ENCODE measurements at places on chromosomes 7 and 10.

DNA sequence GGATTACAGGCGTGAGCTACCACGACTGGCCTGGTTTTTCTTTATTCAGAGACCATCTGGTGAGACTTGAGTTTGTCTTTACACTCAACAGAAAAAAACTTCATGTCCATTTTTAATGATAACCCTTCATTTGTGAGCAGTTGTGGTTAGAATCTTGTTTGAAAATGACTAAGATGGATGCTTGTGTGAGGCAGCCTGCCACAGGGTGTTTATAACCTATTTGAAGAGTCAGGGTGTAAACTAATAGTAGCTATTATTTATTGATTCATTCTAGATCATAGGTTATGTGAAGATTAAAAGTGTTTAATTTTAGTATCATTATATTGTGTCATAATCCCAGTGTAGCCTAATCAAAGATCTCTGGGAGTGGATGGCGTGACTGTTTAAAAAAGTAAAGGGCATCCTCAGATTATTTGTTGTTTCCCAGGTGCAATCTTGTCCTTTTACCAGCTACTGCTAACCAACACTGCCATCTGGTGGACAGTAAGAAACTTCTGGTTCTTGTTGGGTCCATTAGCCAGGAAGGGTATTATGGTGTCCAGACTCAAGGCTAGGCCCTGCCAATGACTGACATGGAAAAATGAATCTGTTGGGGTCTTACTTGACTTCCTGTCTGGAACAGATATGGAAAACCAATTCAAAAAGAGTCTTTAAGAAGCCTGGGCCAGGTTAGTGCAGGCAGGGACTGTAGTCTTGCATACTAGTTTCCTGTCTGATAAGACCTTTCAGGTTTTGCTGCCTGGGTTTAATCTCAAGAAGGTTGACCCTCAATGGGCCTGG, 24.9 kb downstream of the NRBF2 start:
- no peaks in the 10 kb centered on the region for H3K4me1 ChIP-seq
- no peak overlapping the region for H3K27ac ChIP-seq
- DNase-seq, result no peak
- no peak overlapping the region for H3K4me3 ChIP-seq
- peaks cover 5% of the 10 kb centered on the region for H3K36me3 ChIP-seq

DNA sequence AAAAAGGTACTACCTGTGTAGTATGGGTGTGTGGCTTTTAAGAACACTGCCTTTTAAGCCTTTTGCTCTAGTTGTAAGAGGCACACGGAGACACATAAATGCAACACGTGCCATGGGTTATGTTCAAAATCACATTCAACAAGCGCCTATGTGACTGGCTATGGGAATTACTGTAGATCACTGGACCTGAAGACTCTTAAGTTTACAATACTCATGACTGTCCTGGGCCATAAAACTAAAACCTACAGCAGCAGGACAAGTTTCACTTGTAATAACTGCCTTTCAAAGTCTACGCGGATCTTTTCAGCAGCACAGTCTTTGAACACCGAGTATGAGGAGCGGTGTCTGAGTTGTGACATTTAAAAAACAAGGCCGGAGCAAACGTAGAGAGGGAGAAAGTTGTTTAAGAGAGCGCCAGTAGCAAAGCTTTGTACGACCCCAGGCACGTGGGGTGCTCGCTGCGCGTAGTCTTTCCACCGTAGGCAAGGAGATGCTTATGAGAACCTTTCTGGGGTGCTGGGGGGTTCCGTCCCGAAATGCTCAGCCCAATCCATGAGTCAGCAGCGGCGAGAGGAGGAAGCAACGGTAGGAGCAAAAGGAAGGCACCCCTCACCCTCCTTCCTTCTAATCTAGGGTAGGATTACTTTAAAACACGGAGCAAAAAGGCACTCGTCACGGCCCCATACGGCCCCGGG, 662 bp downstream of the DNAJC2 start:
- peaks cover 8% of the 10 kb centered on the region for H3K36me3 ChIP-seq
- peak overlapping the region; percentile 94 for H3K4me3 ChIP-seq
- H3K27ac ChIP-seq, result peak overlapping the region; percentile 75
- DNase-seq, result no peak
- H3K27me3 ChIP-seq, result no peaks in the 10 kb centered on the region

DNA sequence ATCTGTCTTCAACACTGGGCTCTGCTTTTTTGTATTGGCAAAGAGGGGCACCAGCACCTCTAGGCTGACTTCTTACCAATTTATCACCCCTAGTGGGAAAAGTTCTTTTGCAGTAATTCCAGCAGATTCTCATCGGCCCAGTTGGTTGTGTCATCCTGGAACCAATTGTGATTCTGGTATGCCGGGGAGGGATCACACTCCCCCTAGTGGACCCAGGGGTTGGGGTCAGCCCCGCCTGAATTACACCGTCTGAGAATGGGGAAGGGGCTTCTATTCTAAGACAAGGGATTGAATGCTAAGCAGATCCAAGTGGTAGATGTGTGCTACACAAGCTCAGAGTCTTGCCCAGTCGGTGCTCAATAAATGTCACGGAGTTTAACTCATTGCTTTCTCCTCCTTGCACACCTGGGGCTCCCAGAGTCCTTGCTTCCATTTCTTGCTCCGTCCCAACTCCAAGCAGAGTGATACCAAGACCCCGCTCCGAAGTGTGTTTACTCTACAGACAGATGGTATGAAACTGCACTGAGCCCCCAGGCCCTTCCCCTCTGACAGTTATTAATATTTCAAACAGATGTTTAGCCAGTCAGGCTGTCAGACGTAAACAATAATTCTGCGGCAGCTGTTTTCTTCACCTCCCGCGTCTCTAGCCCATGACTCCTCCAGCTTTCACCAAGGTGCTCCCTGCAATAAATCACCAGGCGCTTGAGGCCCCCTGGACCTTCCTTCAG, 71.9 kb downstream of the C10orf105 start:
- no peaks in the 10 kb centered on the region for H3K36me3 ChIP-seq
- no peaks in the 10 kb centered on the region for H3K27me3 ChIP-seq
- DNase-seq, result no peak

DNA sequence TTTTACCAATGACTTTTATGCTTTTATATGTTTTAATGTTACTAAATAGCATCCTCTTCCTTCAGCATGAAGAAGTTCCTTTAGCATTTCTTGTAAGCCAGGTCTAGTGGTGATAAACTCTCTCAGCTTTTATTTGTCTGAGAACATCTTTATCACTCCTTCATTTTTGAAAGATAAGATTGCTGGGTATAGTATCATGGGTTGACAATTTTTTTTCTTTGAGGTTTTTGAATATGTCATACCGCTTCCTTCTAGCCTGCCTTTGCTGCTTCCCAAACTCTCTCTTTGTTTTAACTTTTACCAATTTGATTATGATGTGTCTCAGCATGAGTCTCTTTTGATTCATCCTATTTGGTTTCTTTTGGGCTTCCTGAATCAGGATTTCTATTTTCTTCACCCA, 108.2 kb upstream of the KAT6B start:
- no peak overlapping the region for H3K4me3 ChIP-seq
- no peaks in the 10 kb centered on the region for H3K27me3 ChIP-seq
- no peak for DNase-seq
- H3K4me1 ChIP-seq, result no peaks in the 10 kb centered on the region

DNA sequence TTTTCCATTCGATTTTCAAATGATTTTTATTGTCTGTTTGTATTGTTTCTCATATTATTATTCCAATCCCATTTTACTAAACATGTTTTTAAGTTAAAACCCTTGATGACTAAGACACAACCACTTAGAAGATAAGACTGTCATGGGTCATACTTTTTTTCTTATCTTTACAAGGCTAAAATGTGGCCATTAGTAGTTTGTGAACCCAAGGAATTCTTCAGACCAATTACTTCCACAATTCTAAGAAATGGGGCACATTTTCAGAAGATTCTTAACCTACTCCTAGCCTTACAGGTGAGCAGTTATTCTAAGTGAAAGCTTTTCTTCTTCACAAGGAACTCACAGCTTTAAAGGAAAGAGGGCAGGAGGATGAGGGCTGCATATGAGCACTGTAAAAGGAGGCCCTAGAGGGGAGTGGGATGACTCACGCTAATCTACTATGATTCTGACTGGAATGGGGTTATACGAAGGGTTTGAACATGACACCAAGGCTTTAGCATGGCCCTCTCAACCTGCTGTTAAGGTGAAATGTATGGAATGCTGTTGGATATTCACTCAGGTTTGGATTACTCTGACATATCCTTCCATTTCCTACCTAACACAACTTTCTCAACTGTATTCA, 81.0 kb downstream of the SORCS1 start:
- no peak overlapping the region for H3K27ac ChIP-seq
- no peaks in the 10 kb centered on the region for H3K4me1 ChIP-seq
- DNase-seq, result no peak
- no peaks in the 10 kb centered on the region for H3K27me3 ChIP-seq
- H3K4me3 ChIP-seq, result no peak overlapping the region

GRCh38 chr10:10054466-10054865, 963.2 kb upstream of the CELF2 start:
- no peak for DNase-seq
- no peak overlapping the region for H3K4me3 ChIP-seq
- H3K36me3 ChIP-seq, result no peaks in the 10 kb centered on the region

GRCh38 chr10:72597897-72598296, 28.0 kb downstream of the MICU1 start:
- no peaks in the 10 kb centered on the region for H3K4me1 ChIP-seq
- H3K36me3 ChIP-seq, result no peaks in the 10 kb centered on the region
- no peak for DNase-seq

- no peak overlapping the region for H3K4me3 ChIP-seq
- no peaks in the 10 kb centered on the region for H3K27me3 ChIP-seq
These were observed 274.6 kb downstream of the ARL4A start for GRCh38 chr7:12961910-12962480.

DNA sequence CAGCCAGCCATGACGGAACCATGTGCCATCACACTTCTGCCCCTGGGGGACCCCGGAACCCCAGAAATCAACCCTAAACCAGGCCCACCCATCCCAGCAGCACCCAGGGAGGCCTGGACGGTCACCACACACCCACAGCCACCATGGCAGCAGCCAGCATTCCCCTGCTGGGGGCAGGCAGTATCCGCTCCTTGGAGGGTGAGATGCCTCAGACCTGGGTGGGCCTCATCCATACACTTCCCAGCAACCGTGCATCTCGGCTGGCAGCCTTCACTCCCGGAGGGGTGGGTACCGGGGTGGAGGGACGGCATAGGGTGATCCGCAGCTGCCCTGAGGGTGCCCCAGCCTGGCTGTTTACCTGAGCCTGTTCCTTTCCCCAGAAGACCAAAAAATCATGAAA, 69.1 kb upstream of the FAM20C start:
- H3K27ac ChIP-seq, result no peak overlapping the region
- no peaks in the 10 kb centered on the region for H3K27me3 ChIP-seq
- no peaks in the 10 kb centered on the region for H3K36me3 ChIP-seq
- H3K4me1 ChIP-seq, result peaks cover 14% of the 10 kb centered on the region

- H3K27ac ChIP-seq, result no peak overlapping the region
- DNase-seq, result no peak
- H3K27me3 ChIP-seq, result no peaks in the 10 kb centered on the region
- no peaks in the 10 kb centered on the region for H3K36me3 ChIP-seq
These were observed 9.6 kb downstream of the GDF10 start for GRCh38 chr10:47309408-47310089.

All from right atrium auricular region (tissue), 2 donors.